ENCODE measurements at places on chromosomes 1 and 21.

DNA sequence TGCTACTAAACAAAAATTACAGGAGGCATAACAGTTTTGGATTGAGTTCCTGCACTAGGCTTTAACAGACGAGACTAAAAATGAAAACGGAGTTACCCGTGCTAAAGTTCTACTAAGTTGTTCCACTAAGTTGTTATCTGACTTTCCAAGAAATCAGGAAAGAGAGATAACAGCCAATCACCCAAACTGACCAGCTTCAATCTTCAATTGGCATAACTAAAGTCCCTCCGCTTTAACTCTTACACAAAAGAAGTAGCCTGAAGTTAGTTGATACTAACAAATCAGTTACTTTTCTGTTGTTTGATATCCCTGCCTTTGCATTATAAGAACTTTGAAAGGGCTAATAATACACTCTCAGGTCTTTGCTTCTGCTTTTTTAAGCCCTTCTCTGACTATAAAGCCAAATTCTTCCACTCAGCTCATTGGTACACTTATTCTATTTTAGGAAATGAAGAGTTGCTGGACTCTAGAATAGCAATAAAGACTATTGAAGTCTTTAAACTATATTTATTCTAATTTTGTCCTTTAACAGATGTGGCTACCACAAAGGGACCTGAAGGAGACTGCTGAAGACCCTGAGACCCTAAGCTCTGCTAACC is 61.3 kb downstream of the TESK2 start:
- DNase-seq, result no peak

- peak; percentile 69 for DNase-seq
Measured at GRCh38 chr1:30700528-30701257, 22.7 kb downstream of the MATN1 start.

DNA sequence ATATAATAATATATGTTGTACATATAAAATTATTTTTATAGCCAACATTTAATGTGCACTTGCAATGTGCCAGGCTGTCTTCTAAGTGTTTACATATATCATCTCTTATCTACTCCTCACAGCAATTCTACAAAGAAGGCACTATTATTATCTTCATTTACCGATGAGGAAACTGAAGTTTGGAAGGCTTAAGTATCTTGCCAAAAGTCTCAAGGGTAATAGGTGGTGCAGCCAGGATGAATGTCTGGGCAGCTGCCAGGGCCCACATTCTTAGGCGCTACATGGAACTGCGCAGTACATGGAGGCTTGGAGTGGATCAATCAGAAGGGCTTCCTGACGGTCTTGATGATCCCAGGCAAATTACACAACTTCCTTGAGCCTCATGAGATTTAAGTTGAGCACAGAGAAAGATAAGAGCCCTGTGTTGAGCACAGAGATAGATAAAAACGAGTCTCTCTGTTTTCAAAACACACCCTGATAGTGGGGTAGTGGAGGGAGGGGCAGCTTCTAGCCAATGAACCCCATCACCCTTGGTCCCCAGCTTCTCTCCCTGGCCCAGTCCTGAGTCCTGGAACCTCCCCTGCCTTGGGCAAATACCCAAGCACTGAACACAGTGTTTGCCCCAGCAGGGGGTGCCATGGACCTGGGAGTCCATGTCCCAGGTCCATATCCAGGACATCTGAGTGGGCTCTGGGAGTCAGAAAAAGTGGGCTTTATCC is 9.2 kb downstream of the POU3F1 start:
- DNase-seq, result no peak

DNA sequence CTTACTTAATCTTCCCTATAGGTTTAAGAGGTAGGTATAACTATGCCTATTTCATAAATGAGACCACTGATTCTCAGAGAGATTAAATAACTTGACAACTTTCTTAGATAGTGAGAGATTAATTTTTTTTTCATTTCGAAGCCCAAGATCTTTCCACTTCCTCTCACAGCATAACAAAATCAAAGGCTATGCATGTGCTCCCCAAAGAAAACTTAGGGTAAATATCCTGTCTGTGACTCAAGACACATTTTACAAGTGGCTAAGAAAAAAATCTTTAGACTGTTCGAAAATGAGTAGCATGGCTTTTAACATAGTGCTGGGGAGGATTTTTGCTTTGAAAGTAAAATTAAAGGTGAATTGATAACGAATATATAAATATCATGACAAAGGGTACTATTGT is 8.2 kb upstream of the C1orf141 start:
- no peak for DNase-seq

- no peak for DNase-seq
Measured at GRCh38 chr1:247212012-247212411, 40.2 kb upstream of the ZNF124 start.

- DNase-seq, result no peak
Measured at GRCh38 chr1:29827801-29828525, 591.6 kb downstream of the PTPRU start.

- DNase-seq, result peak; percentile 93
Measured at GRCh38 chr1:89953131-89953626, 41.7 kb upstream of the ZNF326 start.

DNA sequence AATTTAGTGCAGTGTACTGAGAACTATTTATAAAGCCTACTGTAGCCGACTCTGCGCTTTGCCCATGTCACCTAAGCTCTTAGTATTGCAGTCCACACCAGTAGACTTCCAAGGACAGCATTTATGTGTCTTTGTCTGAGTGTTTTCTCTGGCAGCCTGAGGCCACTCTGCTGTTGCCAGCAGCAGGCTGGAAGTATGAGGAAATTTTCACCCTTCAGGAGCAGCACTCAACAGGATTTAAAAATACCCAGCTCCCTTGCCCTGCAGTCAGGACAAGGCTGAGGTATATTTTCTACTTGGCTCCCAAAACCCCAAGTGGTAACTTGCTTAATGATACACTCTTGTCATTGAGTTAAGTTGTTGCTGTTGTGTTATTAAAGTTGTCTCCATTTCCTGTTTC is 230.1 kb downstream of the SRGAP2C start:
- no peak for DNase-seq

DNA sequence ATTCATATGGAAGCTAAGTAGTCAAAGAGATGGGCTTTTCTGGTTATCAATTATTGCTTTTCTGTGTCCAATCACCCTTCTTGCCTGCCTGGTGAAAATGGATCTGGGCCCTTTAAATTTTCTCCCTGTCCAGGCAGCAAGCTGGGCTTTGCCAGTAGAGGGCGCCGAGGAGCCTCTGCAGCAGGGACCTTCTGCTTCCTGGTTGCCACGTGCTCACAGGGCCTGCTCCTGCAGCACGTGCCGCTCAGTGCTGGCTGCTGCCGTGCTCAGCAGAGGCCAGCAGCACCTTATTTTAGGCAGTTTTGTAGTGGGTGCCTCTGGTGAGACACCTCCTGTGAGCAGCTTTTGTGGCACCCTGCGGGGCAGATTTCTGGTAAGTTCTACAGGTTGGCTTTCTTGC is 4.0 kb downstream of the ACTL8 start:
- DNase-seq, result no peak

GRCh38 chr1:245871915-245872314 is 635.2 kb downstream of the SMYD3 start:
- DNase-seq, result peak; percentile 100

- DNase-seq, result no peak
Measured at GRCh38 chr1:67856921-67857320, 23.7 kb upstream of the GNG12 start.

DNA sequence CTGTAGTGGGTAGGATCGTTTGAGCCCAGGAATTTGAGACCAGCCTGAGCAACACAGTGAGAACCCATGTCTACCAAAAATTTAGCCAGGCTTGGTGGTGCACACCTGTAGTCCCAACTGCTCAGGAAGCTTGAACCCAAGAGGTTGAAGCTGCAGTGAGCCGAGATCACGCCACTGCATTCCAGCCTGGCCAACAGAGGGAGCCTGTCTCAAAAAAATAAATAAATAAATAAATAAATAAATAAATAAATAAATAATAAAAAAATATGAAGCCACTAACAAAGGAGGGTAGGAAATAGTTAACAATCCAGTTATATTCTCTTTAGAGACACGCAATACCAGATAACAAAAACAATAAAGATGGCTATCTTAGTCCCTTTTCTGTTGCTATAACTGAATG is 11.9 kb upstream of the CBR3 start:
- DNase-seq, result no peak

DNA sequence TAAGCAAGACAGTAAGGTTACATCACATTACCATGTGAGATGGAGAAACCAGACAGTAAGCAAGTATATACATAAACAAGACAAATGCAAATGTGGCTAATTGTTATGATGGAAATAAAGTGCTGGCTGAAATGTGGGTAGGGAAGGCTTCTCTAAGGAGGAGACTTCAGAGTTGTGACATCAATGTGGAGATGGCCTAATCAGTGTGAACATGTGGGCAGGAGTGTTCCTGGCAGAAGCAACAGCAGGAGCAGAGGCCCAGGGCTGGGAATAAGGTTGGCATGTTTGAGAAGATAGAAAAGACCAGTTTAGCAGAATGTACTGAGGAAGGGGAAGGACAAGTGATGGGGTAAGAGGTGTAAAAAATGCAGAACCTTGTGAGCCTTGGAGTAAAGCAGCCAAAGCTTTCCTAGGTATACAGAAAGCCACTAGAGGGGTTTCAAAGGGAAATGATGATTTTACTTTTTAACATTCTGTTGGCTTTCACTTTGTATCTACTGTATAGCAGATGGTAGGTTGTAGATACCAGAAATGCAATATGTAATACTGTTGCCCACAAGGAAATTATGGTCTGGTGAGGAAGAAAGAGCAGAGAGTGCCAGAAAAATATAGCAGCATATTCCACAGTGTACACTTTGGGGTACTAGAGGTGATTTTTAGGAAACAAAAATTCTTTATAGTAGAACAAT is 197.4 kb downstream of the FGGY start:
- no peak for DNase-seq

- peak; percentile 85 for DNase-seq
Measured at GRCh38 chr21:37072274-37072987, 440 bp downstream of the PIGP start.

- no peak for DNase-seq
Measured at GRCh38 chr1:3365523-3366125, 88.8 kb upstream of the ARHGEF16 start.

GRCh38 chr21:36658926-36659325 is 40.0 kb upstream of the SIM2 start:
- DNase-seq, result no peak

DNA sequence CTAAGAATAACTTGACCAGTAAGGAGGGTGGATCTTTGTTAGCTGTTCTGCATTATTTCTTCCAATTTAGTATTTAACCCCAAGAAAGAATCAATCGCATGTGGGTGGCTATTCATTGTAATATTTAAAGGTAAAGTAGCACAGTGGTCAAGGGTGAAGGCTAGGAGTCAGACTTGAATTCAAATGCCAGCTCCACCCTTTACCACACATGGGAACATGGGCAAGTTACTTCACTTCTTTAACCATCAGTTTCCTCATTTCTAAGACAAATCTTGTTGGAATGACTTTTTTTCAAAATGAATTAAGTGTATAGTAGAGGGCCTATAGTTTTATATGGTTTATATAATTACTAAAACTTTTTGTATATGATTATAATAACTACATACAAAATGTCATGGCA is 71.3 kb upstream of the S1PR1 start:
- DNase-seq, result no peak

- peak; percentile 85 for DNase-seq
Measured at GRCh38 chr1:108200687-108201051, 526 bp upstream of the SLC25A24 start.
